CD4-positive, alpha-beta memory T cell (primary cell): ENCODE measurements at places on chromosomes 7 and 10. TPM values are rescaled to one million over a fixed set of nuclear protein-coding genes. Genes with fewer than 3 reads are reported as not detected.

GRCh38 chr10:91799612-91799975, 1.4 kb downstream of the TNKS2 start:
- DNase-seq: no peak

DNA sequence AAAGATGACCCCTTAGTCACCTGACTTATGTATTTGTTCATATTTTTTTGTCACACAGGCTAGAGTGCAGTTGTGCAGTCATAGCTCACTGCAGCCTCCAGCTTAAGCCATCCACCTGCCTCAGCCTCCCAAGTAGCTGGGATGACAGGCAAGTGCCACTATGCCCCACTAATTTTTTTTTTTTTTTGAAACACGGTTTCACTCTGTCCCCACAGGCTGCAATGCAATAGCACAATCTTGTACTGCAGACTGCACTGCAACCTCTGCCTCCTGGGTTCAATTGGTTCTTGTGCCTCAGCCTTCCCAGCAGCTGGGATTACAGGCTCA, 1.8 kb downstream of the MBLAC1 start:
- DNase-seq: no peak

- DNase-seq: no peak
These were observed 504.6 kb upstream of the MKI67 start for GRCh38 chr10:128630787-128631252.

GRCh38 chr10:68900427-68901104, 549 bp upstream of the DDX50 start:
- no peak for DNase-seq

DNA sequence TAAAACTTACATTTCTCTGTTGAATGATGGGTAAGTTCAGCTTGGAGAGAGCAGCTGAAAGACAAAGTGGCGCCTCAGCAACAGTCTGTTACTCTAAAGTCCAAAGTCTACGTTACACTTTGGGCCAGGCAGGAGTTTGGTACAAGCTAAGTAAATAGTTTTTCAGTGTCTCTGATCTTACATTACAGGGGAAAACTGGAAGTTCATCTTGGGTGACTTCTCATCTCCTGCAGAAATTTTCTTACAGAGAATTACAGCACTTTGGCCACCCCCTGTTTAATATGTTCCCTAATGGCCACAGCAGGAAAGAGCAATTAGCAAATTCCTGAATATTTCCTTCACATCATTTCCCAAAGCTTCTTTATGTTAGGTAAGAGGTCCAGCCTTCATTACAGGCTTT, 67.1 kb downstream of the ABCC2 start:
- no peak for DNase-seq

DNA sequence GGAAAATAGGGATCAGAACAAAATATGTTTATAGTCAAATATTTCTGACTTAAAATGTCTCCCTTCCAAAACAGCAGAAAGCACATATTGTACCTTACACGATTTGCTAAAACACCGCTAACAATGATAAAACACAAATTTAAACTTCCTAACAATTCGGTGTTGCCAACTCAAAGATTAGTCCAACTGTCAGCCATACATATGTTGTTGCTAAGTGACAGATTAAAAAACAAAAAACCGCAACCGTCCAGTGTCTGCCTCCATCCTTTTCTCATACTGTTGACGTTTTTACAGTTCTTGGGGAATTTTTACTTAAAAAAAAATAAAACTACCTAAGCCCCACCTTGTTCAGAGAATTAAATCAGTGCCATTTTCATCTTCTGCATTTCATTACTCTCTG, 118.0 kb downstream of the RAB11FIP2 start:
- no peak for DNase-seq

DNA sequence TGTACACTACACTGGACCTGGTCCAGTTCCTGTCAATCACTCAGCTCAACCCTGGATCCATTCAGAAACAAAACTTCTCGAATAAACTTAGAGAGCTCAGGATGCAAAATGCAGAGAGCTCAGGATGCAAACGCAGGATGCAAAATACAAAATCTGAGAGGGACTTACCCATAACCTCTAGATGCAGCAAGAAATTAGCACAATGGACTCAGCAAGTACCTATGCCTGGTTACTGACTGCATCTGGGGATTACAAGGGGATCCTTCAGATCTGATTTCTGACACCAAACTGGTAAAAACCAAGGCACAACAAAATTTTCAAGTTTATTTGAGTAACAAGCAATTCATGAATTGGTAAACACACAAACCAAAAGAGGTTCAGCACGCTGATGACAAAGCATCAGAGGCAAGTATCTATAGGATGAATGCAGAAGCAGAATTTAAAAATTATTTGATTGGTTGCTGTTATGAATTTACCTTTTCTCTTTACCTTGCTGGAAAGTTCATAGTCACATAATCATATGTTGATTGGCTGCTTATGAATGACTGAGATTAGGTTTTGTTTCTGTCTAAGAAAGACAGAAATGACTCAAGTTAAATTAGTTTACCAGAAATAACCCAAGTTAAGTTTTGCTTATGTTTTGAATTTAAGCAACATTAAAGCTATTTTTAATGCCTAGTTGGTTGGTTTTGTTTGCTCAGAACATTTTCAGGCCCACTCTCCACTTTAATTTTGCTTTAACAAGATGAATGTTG, 11.4 kb downstream of the GIMAP6 start:
- no peak for DNase-seq

DNA sequence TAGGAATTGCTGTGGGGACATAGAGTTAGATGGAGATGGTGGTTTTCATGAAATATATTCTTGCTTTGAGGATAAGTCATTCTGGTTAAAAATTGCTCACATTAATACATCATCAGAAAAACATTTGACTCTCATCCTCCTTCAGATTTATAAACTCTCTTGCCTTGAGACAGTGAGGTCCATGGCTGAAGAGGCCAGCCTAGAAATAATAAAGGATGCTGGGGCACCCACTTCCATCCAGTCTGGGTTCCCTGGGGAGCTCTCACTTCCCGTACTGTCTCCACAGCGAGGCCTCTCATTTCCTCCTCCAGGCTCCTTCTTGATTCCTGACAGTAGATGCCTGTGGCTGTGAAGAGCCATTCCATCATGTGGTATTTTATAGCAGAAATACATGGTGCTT, 73.3 kb upstream of the PRKG1 start:
- no peak for DNase-seq

DNA sequence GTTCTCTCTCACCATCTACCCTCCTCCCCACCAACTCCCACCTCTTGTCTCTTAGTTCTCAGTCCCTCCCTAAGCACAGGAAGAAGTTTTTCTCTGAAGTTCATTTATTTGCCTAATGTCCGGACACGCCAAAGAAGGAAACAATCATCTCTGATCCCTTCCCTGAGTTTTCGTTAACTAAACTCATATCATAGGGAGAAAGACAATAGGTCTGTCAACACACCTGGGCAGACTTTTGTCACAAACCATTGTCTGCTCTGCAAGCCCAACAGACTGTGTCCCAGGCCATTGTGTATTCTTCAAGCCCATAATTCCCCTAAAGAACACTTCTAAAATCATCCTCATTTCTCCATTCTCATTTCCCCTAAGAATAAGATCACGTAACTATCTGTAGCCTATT, 691.0 kb upstream of the MBL2 start:
- no peak for DNase-seq

DNA sequence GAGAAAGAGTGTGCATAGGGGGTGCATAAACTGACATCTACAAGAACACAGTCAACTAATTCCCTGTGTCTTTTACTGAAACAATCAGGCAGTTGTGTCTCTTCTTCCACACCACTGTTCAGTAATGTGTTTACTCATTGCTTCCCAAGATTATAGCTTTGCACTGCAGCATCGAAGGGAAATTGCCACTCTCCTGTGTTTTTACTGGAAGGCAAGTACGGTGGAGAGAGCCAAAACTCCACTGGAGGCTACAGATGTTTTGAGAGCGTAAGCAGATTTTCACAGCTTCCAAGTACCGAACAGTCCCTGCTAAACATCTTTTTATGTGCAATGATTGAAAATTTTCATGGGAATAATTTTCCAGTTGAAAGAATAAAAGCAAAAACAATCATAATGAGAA, 510.5 kb upstream of the AKR1E2 start:
- DNase-seq: no peak

DNA sequence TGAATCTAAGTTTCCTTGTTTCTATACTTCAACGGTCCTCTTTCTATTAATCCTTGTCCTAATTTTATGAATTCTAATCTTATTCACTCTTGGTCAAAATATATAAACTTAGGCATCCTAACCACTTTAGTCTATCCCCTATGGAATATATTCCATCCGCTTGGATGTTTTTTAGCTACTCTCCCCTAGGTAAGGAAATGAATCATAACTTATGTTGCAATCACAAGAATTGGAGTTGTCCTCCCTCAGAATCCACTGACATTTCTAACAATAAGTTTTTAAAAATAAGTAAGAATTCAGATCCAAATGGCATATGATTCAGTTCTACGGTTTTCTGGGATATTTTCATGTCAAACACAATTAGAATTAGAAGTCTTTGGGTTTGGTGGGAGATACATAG, 1081.6 kb downstream of the SORCS1 start:
- DNase-seq: no peak

- no peak for DNase-seq
These were observed 250.1 kb upstream of the MBL2 start for GRCh38 chr10:53022611-53023088.

GRCh38 chr10:18364987-18365775, 225.0 kb downstream of the CACNB2 start:
- DNase-seq: no peak

DNA sequence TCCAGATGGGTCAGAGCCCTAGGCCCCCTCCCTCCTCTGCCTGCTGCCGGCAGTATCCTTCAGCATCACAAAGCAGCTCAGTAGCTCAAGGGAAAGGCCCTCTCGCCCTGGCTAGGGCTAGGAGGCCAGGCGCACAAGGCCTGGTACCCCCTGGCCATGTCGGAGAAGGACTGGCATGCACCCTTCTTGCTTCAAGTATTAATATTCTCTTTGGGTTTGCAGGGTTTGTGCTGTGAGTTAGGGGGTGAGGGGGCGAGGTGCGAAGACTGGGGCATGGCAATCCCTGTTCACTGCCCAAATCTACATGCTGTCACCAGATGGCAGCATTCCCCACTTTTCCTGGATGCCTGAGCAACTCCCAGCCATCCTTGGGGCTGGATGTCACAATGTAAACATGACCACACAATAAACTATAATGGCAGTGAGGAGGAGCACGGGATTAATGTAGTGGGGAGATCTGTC, 105.2 kb downstream of the NEURL1 start:
- no peak for DNase-seq

- no peak for DNase-seq
These were observed 65.5 kb downstream of the PYROXD2 start for GRCh38 chr10:98349508-98349922.

GRCh38 chr7:18210788-18211187, 183.1 kb upstream of the PRPS1L1 start:
- no peak for DNase-seq

GRCh38 chr10:21732067-21732772, 198.2 kb downstream of the MLLT10 start:
- peak; percentile 11 for DNase-seq

GRCh38 chr10:44177610-44178009, 207.3 kb downstream of the CXCL12 start:
- DNase-seq: no peak

- no peak for DNase-seq
These were observed 78.7 kb downstream of the HYCC1 start for GRCh38 chr7:22935269-22935668.

DNA sequence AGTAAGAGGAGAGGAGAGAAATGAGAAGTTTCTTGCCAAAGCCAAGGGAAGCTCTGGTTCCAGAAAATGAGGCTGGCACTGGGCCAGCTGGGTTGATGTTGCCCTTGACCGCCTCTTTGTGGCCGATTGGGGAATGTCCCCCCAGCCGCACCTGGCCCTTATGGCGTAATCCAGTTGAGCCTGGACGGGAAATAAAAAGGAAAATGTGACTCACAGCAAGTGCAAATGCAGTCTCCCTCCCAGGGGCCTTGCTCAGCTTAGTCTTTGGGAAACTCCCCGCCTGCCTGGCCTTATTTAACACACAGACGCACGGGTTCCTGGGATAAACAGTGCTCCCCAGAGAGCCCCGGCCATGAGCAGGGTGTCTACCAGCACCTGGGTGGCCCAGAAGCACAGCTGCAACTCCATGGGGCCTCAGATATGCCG, 174.8 kb downstream of the KIAA1217 start:
- no peak for DNase-seq

GRCh38 chr10:132306864-132307751, 642 bp downstream of the STK32C start:
- DNase-seq: peak; percentile 59

DNA sequence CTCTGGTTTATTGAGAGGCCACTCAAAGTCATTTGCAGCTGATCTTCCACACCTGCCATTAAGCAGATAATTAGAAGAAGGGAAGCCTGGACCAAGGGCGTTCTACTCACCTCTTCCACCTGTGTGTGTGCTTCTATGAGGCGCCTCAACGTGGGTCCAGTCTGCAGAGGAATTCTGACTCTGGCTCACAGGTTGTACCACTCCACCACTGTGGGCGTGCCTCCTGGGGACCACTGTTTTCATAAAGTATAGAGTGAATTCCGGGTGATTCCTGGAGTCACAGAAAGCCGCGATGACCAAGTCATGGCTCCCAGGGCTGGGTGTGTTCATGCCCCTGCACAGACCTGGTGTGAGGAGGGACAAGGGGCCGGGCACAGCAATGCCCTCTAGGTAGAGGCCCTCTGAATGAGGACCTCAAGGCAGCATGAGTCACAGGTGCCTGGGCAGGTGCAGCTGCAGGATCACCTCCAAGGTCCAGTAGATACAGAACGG, 408.3 kb upstream of the MGMT start:
- DNase-seq: no peak

DNA sequence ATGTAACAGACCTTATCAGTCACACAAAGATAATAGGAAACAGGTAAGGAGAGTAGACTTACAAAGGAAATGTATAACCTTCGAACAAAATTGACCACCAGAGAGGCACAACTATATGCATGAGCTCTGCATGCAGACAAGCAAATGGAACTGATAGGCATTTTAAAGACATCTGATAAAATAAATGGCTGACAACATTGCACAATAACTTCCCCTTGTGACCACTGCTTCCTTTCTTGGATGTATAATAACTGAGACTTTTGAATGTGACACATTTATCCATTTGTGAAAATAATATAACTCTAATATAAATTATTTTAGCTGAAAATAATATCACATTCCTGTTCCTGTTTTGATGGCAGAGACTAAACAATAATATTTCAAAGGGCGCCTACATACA, 654.2 kb upstream of the STEAP1 start:
- no peak for DNase-seq

The FAM25G gene
- total RNA-seq: not detected

The CTAGE8 gene
- 0.36 TPM for total RNA-seq

The TBXAS1 gene
- total RNA-seq: 18.0 TPM

The LBX1 gene
- total RNA-seq: not detected

The SPDYE3 gene
- total RNA-seq: not detected

The ORAI2 gene
- 29.0 TPM for total RNA-seq
